ENCODE measurements at places on chromosomes 5 and 9.

- no peak for DNase-seq
Measured at GRCh38 chr9:17793713-17794622, 215.1 kb downstream of the SH3GL2 start.

GRCh38 chr9:93576258-93577077 lies at the start of gene PHF2:
PHF2 (plus strand) TSS chr9:93576584; CDS start chr9:93576774, 190 bp downstream.
- DNase-seq: no peak

DNA sequence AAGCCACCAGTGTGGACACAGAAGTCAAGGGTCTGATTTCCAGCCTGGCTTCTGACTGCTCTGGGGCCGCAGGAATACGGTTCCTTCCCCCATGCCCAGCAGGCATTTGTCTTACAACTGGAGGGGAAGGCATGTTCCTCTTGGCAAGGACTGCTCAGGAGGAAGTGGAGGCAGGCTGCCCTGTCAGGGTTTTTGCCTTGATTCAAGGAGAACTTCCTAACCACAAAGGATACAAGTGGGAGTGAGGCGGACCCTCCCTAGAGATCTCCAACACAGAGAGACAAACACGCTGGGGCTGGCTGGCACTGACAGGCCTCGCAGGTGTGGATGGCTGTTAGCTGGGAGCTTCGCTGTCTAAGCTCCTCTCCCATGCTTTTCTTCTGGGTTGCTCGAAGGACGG lies 19.1 kb downstream of the TGFBI start:
- DNase-seq: no peak

DNA sequence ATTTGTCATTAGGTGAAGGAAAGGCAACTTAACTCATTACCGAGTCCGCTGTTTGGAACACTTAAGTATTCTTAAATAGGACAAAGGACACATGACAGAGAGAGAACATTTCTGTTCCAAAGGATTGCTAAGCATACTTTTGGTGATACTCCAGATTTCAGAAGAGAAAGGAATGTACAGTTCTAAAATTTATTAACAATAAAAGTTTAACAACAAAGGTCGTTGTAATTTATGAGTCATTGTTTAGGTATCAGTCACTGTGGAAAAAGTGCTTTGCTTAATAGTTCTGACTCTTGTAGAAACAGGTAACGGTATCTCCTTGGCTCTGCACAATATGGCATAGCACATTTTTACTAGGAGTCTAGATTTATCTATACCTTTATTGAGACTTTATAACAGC lies 36.3 kb upstream of the PAM start:
- no peak for DNase-seq

DNA sequence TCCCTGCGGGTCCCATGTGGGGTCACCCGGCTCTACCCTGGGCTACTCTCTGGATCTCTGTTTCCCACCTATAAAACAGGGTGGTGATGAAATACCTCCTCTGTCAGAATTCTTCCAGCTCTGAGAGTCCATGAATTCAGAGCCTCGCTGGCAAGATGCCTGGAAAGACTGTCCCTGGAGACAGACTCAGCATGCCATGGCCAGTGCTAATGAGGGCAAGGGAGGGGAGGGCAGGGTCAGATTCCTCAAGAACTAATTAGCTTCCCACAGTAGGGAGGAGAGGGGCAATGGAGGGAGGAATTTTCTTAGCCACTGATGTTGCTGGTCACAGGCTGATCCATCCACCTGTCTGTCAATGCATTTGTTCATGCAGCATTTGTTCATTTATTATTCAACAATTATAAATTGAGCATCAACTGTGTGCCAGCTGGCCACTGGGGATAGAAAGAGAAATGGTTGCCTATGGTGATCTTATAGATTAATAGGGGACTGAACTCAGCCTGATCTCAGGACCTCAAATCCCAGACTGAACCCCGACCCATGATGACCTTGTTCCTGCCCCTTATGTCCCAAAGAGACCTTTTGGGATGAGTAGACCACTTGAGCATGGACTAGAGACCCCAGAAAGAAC lies 4.7 kb downstream of the SYNPO start:
- DNase-seq: no peak

- DNase-seq: no peak
Measured at GRCh38 chr5:41575110-41575779, 64.8 kb upstream of the PLCXD3 start.

DNA sequence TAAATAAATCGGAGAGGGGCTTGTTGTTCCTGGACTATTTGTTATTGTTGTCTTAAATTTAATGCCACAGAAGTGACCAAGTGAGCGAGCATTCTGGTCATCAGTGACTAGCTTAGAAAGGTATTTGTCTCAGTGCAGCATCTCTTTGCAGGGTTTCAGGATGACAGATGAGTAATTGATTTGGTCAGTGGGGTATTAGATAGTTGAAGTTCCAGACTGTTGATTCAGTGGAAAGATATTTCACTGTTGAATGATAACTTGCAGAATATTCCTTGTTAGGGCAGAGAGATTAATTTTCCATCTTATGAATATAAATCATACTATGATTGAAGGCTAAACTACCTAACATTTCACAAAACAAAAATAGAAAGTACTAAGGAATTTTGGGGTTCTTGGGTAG lies 122.4 kb downstream of the TRIO start:
- no peak for DNase-seq

DNA sequence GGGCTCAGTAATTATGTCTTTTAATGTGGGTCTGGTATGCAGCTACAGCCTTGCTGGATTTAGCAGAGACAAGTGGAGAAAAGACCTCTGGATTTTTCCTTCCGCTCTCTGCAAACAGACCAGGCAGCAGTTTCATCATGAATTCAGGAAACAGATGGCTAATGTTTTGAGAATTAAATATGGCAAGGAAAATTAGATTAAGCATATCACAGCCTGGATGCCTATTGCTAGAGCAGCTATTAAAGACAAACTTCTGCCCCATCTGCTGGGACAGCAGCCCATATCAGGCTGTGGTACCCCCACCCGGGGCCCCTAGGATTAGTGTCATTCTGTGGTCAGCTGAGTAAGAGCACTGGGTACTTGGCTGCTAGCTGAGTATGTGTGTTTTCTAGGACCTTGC lies 6.2 kb downstream of the SKP2 start:
- DNase-seq: peak; percentile 57

DNA sequence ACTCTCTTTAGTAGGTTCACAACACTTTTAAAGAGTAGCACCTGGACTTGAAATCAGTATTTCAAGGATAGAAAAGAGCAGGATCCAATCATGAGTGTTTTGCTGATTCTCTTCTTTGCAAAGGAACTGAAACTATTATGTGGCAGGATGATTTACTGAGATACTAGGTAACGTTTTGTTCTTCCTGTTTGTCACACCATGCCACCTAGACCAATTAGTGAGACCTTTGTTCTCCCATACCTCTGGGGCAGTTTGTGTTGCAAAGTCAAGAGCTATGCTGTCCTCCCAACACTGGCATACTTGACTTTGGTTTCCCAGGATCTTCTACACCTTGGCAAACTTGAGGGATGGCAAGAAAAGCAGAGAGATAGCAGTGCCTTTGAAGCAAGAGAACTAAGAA lies 43.4 kb downstream of the PPP1R2B start:
- no peak for DNase-seq

DNA sequence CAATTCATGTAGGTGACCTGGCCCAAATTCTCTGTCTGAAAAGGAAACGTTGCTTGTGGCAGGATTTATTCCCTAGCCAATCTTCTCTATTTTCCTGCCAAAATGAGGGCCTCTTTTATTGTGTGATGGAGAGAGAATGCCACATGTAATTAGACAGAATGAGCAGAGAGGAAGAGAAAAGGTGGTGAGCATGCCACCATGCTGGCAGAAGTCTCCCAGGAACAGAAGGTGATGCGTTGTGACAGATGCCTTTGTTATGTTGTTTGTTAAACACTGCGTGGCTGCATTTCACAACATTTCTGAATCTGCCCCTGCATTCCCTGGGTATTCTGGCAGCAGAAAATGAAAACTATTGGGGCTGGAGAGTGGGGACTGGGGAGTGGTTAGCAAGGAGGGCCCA lies 577.6 kb downstream of the TLR4 start:
- no peak for DNase-seq

GRCh38 chr5:180823940-180824629 lies 21.5 kb upstream of the MGAT1 start:
- DNase-seq: no peak

DNA sequence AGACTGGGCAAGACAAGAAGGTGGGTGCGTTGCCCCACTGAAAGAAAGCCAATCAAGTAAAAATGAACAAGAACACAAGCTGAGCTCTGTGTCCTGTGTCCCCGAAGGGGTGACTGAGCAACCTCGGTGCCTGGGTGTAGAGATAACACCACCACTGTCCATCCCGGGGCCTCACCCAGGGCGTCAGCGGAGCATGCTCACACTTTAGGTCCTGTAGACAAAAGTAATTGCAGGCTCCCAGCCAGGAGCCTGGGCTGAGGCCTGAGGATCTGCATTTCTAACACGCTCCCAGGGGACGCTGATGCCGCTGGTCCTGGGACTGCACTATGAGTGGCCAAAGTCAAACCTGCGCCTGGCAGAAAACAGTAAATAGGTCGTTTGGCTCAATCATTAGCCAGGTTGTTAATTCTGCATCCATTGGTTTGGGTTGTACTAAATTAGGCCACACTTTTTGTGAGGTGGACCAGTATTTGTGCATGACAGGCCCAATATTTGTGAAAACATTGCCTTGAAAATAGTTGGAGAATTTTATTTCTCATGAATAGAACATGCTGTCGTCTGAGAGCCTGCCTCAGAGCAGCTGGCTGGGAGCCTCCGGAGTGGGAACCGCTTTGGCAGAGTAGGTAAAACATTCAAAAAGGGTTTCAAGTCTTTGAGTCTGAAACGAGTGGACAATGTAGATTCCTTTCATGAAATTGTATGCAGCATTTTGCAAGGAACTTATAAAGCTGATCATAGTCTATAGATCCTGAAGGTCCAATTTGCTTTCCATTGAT lies 38.3 kb downstream of the ANKRD33B start:
- no peak for DNase-seq

DNA sequence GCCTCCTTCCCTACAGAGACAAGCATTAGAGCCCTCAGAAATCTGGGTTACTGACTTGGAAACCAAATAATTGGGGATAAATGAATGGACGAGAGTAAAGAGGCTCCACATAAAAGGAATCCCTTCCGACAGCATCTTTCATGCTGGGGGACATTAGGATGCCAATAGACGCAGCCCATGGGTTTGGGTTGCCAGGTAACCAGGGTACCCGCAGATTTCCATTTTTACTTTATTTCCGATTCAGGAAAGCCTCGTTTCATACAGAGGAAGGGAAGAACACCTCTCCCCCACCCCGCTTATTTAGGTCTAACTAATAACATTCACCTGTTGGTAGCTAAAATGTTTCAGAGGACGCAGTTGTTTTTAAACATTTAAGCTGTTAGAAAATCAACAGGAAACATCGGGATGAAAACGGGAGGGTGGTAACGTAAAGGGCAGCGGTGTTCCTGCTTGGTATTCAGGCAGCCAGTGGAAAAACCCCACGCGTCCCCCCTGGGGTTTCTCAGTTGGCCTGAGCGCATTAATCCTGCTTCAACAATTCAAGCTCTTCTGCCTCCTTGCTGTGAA lies 179.5 kb downstream of the YTHDC2 start:
- DNase-seq: no peak

- no peak for DNase-seq
Measured at GRCh38 chr5:43354774-43355173, 41.6 kb upstream of the HMGCS1 start.

- DNase-seq: peak; percentile 71
Measured at GRCh38 chr9:89603767-89604665, 796 bp upstream of the GADD45G start.

- no peak for DNase-seq
Measured at GRCh38 chr5:156181656-156182055, 145.3 kb upstream of the SGCD start.

- no peak for DNase-seq
Measured at GRCh38 chr9:109771087-109771486, 8.9 kb upstream of the PALM2AKAP2 start.

- no peak for DNase-seq
Measured at GRCh38 chr9:116193636-116194035, 40.0 kb downstream of the PAPPA start.

GRCh38 chr9:5446451-5447236 lies 3.7 kb upstream of the CD274 start:
- DNase-seq: no peak

DNA sequence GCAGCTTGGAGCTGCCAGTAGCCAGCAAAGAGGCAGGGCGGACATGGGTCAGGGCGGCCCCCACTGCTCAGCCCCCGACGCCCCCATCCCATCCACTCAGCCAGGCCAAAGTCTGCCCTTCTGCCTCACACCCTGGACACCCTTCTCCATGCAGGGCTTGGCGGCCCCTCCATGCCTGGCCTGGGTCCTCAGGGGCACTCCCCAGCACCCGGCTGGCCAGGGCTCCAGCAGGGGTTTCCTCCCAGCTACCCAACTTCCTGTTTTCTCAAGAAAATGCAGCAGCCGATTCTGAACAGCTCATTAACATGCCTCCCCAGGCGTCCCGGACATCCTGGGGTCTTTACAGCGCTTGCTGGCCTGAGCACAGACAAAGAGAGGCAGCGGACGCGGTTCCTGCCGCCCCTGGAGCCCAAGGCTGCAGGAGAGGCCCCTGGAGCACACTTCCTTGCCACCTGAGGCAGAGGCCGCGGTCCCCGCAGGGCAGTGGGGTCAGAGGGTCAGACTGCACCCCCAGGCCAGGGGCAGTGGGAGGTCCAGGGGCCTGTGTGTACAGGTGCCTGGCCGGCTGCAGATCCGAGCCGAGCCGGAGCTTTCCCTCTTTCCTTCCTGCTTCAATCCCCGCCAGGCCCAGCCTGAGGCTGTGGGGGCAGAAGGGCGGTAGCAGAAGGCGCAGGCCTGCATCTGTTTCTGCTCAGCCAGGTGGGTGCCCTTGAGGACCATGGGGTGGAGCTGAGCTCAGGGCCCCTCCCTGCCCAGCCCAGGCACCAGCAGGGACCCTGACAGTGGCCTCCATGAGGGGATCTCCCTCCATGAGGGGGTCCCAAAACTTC lies 18.7 kb upstream of the NRARP start:
- DNase-seq: peak; percentile 41

GRCh38 chr9:81125446-81126092 lies 563.8 kb downstream of the TLE1 start:
- DNase-seq: no peak

DNA sequence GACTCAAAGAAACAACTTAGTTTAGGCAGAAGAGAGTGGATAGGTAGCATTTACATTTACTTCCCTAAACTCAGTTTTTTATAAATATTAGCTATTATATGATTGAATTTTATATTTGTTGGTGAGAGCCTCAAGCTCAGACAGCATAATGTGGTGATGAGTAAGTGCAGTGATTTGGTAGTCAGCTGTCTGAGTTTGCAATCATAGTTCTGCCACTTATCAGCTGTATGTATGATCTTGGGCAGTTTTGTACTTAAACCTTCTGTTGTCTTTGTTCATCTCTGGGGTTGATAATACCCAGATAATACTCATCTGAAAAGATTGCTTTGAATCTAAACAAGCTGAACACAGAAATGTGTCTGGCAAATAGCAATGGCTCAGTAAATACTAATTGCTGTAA lies 108.8 kb downstream of the ANXA1 start:
- DNase-seq: no peak

GRCh38 chr5:40911266-40911665 lies 2.0 kb downstream of the C7 start:
- DNase-seq: no peak

DNA sequence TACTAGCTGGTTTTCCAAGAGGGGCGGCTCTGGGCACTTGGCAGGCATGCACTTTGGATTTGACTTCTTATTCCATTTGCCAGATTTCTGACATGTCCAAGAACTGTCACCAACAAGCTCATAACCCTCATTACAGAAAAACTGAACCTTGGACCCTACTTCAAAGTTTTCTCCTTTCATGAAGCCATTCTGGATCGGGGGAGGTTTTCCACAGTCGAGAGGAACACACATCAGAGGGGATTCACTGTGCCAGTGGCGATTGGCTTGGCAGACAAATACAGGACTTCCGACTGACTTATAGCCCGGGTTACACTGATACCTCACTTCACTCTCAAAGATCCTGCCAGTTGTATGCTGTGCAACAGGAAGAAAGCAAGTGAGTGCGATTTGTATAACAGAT lies 70.9 kb upstream of the TXNDC8 start:
- no peak for DNase-seq
